ENCODE measurements at places on chromosomes 7 and 10.

- DNase-seq: no peak
Observed at GRCh38 chr7:25967278-25968204, 184.5 kb upstream of the NFE2L3 start.

DNA sequence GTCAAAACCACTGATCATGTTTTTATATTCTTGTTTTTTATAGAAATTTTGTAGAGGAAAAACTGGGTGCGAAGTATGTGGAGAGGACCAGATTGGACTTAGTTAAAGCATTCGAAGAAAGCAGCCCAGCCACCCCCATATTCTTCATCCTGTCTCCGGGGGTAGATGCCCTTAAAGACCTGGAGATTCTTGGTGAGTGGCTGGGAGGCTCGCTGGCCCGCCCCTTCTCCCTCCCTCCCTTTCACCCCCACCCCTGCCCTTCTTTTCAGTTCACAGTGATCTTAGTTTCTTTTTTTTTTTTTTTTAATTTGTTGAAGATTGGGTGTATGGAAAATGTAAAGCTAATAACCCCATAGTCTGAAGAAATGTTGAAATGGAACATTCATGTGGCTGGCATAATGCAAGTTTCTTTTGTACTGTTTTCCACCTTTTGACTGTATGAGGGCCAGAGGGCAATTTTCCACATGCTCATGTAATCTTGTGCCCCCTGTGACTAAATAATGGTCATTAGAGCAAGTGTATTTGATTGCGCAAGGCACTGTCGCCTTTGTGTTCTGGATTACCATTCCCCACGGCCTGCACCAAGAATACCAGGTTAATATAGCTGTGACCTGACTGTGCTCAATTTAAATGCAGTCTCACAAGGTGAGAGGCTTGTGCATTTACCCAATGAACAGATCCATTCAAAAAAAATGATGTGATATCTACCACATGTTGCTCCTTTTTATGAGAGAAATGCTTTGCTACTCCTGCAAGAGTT is 77.7 kb downstream of the CDCA7L start:
- no peak for DNase-seq

DNA sequence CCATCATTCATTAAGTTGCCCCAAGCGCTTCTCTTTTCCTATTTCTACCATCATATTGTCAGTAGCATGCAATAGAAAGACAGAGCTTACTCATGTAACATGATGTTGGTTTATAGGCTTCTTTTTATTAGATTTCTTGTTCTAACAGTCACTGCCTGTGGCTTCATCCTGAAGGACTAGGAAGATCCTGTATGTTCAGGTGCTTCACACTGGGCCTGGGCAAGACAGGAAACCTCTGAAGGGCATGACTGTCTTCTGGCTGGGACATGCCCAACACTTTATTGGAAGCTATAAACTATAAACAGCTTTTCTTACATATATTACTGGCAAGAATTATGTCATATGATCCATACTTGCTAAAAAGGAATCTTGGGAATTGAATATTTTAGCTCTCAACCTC is 258.4 kb upstream of the AKR1E2 start:
- no peak for DNase-seq

DNA sequence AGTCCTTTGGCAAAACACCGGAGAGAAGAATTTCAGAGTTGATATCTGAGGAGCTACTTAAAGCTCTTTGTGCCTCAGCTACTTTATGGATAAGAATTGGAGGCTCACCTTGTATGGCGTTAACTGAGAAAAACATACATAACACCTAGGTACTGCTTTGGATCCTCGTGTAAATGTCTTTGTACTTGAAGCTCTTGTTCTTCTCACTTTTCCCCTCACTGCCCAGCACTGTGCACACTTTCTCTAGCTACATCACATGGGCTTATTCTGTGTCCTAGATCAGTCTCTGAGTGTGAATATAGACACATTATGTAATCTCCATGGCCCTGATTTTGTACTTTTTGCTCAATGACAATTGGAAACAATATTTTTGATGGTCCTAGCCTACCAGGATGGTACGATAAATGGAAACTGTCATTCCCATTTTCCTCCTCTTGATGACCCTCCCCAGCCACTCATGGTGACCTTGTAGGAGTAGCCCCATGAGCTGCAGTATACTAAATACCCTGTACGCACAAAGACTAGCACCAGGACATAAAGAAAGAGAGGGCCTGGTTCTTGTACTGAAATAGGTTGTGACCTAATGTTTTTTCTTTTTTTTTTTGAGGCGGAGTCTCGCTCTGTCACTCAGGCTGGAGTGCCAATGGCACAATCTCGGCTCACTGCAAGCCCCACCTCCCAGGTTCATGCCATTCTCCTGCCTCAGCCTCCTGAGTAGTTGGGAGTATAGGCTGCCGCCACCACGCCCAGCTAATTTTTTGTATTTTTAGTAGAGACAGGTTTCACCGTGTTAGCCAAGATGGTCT is 22.1 kb downstream of the STAMBPL1 start:
- DNase-seq: no peak

DNA sequence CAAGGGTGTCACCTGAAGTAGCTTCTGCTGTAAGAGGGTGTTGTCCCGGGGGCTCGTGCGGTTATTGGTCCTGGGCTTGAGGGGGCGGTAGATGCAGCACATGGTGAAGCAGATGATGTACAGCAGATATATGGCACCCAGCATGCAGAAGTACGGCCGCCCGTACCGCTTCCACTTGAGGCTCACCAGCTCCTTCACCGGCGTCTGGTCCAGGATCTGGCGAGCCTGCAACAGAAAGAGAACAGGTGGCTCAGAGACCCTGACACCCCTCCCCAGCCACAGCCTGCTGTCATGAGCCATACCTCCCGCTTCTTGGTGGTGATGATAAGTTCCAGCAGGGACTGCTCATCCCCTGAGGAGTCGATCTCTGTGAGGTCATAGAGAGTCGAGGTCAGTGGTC is 10.1 kb downstream of the TRPV6 start:
- no peak for DNase-seq

- no peak for DNase-seq
Observed at GRCh38 chr10:124619195-124619594, 125.0 kb downstream of the FAM53B start.

DNA sequence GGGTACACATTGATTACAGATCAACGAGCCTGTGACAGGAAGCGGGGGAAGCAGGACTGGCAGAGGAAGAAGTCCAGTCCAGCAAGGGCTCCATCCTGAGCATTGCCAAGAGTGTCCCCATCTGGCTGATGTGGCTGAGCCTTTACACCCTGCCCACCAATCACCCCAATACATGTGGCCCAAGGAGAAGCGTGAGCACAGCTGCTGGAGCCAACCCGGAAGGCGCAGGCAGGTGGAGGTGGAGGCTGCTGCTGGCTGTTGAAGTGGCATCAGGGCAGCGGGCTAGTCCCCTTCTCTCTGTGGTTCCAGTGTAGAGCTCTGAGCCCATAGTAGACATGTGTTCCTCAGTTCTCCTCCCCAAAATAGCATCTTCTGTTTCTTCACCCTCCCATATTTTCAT is 6.8 kb upstream of the AMPH start:
- DNase-seq: no peak

- DNase-seq: no peak
Observed at GRCh38 chr10:127441350-127442219, 107.5 kb upstream of the NPS start.

DNA sequence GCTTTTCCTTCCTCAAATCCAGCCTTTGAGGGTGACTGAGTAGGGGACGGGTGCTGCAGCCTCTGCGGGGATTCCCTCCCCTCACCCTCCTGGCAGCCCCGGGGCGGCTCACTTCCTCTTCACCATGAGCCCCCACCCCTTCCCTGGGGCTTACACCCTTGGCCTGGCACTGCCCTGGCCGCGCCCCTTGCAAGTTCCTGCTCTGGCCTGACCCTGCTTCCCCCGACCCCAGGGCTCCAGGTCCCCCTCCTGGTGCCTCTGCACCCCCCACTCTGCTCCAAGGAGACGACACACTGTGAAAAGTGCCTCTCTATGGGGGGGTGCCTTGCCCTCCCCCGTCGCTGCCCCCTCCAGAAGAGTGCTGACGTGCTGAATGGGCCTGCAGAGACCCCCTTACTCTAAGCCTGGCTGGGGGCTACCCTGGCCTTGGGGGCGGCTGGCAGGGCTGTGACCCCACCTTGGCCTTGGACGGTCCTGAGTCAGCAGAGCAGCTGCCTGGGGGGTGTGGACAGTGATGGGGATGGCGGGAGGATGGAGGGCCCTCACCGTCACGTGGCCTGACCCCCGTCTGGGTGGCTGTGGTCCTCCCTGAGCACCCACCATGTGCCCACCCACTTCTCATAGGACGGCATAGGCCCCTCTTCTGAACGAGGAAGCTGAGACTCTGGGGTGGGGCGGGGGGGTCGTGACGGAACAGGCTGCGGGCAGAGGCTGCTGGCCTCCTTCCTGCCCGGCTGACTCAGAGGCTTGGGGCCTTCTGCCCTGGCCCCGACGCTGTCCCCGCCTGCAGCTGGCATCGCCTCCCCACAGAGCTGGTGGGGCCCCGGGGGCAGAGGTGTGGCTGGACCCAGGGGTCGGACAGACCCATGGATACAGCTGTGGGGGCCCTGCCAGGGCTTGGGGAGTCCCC is 9.8 kb downstream of the LFNG start:
- no peak for DNase-seq

DNA sequence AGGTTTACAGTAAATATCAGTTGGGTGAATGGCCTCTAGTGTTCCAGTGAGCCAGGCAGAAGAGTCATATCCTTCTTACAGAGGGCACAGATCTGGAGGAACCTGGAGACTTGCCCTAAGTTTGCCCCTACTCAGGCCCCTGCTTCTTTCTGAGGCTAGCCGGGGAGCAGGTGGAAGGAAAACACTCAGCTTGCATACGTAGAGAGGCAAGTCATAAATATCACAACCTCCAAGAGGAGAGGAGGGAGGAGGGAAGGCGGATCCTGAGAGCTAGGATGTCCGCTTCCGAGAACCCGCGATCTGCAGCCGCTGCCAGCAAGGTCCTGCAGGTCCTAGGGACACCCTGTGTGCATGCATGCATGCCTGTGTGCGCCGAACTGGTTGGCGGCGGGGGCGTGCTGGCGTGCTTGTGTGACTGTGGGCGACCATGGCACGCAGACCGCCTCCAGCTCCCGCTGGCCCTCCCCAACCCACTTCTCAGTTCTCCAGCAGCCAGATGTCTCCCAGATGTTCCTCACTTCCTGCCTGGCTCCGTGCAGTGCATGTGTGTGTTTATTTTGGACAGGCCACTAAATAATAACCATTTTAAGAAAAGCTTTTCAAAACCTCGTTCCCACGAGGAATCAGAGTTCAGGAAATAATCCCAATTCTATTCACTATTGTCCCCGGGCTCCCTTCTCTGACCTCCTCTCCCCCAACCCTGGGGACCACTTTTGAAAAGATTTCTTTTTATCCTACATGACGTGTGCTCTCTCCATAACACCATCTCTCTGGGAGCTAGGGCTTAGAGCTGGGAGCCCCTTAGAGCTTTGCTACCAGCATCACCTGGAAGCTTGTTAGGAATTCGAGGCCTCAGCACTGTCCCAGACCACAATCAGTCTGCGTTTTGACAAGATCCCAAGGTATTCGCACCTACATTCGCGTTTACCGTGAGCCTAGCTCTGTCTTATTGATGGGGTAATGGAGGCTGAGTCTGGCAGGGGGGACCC is 32.4 kb downstream of the UNC5B start:
- DNase-seq: no peak

DNA sequence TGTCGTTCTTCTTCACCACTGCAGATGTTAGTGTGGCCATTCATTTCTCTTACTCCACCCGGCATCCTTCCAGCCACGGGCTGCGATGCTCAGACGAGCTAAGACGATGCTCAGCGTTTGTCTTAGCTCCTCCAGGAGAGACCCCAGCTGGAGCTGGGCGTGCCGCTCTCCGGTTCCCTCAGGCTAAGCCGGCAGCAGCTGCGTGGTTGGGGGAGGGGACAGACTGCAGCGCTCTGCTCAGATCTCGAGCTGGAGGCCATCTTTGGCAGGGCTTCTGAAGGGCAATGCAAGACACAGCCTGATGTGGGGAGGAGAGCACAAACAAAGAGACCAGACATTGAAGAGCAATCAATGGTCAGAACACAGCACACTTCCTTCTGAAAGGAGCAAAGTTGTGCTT is 4.8 kb downstream of the INA start:
- DNase-seq: no peak

DNA sequence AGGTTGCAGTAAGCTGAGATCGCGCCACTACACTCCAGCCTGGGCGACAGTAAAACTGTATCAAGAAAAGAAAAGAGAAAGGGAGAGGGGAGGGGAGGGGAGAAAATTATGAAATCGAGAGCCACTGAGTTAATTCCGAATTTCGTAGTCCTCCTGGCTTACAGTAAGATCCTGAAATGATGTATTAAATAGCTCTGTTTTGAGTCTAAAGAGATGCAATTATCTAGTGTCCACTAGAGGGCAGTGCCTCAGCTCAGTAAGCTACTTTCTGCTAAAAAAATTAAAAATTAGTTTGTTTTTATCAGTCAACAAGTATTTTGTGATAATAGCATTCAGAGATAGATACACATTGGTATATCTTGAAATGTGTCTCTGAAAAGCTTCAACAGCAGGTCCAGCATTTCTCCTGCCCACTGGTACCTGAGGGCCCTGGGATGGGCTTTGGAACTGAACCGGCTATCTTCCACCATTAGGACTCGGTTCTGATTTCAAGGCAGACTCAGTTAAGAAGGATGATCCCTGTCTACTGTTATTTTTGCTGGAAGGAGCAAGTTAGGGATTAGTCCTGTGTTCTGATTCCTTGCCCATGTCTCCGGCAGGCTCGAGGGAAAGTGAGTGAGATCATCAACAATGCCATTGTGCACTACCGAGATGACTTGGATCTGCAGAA is 19.5 kb downstream of the TSPAN33 start:
- no peak for DNase-seq

GRCh38 chr10:77398558-77398957 is 239.1 kb downstream of the KCNMA1 start:
- DNase-seq: no peak

DNA sequence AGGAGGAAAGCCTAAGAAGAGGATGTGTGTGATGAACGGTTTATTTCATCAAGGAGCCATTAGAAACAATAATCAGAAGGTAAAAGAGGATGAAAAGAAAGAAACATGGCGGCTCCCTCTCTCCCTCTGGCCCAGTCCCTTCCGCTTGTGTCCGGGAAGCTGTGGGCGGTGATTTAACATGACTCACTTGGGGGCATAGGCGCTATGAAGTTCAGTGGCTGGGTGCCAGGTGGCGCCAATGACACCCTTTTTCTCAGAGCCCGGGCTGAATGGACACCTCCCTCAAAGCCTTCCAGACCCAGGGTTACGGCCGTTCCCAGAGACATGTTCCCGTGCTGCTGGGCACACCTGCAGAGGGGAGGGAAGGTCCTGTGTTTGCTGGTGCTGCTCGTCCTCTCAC is 244.0 kb downstream of the SKAP2 start:
- DNase-seq: peak; percentile 5

DNA sequence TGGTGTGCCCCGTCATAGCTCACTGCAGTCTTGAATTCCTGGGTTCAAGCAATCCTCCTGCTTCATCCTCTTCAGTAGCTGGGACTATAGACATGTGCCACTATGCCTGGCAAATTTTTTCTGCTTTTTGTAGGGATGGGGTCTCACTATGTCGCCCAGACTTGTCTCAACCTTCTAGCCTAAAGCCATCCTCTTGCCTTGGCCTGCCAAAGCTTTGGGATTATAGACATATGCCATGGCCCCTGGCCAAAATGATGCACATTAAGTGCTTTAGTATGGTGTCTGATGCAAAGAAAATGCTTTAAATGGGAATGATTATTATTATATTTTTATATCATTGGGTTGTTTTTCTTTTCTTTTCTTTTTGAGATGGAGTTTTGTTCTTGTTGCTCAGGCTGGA is 33.2 kb upstream of the VCL start:
- DNase-seq: no peak

All from stimulated activated CD4-positive, alpha-beta T cell treated with anti-CD3 and anti-CD28 coated beads, Interleukin-1b, Interleukin-23, amount 100 ng/mL, for 24 hours (primary cell).